Pulmonary artery endothelial cell (primary cell): ENCODE measurements at places on chromosomes 4 and X. TPM values are rescaled to one million over a fixed set of nuclear protein-coding genes. Genes with fewer than 3 reads are reported as not detected.

The MGARP gene
- 55.8 and 57.2 TPM in 2 replicates for total RNA-seq

The ZNF157 gene
- total RNA-seq, result not detected in 2 replicates

The MAGEB3 gene
- total RNA-seq, result not detected in 2 replicates

The SLC6A14 gene
- not detected in 2 replicates for total RNA-seq

The SH2D1A gene
- total RNA-seq, result not detected in 2 replicates

The PDGFRA gene
- total RNA-seq, result 0.73 and 0.85 TPM in 2 replicates

The TMPRSS11F gene
- not detected in 2 replicates for total RNA-seq

The TRPC5OS gene
- not detected in 2 replicates for total RNA-seq

The PROM1 gene
- 0.07 TPM in 1 of 2 replicates, not detected in the other for total RNA-seq

The KLHL34 gene
- total RNA-seq, result not detected in 2 replicates

The CD38 gene
- total RNA-seq, result 0.04 and 0.07 TPM in 2 replicates

GRCh38 chr4:28788929-28789490 lies 1928.4 kb downstream of the STIM2 start:
- DNase-seq, result no peak

DNA sequence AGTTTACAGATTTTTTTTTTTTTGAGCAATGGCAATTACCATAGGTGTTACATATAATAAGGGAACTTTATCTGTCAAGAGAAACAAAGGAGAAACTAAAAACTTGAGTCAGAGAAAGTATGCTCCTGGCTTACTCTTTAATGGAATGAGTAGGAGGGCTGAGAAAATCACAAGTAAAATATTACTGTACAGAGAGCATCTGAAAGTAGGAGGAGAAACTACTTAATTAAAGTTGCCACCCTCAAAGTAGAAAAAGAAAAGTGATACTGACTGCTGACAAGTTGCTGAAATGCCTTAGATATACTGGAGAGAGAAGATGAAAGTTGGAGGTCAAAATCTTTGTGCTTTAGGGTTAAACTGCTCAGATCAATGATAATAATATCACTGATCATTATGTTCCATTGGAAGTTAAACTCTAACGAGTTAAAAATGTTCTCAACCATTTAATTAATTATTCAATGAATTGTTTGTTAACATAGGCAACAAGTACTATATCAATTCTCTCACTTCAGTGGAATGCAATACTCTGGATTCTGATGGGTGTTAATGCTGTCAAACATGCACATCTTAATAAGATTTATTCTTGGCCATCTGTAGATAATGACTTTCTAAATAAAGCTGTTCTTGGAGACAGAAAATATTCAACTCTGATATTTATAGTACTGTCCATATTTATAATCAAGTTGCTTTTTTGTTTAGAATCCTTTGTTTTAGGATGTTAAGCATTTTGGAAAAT lies 61.2 kb upstream of the CAMK2D start:
- no peak for DNase-seq

DNA sequence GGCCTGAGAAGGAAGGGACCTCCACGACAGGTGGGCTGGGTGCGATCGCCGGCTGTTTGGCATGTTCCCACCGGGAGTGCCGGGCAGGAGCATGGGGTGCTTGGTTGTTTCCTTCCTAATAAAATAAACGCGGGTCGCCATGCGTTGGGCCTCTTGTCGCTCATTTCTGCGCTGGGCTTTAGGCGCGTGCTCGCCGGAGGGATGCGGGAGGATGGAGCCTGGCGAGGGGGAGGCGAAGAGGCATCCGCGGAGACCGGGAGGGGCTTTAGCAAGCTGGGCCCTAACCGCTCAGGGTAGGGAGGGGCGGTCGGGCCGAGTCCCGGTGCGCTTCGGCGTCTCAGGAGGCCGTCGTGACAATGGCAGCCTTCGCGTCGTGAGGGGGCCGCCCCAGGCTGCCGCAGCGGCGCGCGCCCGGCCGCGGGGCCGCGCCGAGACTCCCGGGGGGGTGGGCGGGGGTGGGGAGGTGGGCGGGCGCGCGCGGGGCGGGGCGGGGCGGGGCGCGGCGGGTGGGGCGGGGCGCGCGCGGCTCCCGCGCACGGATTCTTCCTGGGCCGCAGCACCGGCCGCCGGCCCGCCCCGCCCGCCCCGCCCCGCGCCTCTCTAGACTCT lies 476 bp upstream of the GDI1 start:
- DNase-seq, result no peak

DNA sequence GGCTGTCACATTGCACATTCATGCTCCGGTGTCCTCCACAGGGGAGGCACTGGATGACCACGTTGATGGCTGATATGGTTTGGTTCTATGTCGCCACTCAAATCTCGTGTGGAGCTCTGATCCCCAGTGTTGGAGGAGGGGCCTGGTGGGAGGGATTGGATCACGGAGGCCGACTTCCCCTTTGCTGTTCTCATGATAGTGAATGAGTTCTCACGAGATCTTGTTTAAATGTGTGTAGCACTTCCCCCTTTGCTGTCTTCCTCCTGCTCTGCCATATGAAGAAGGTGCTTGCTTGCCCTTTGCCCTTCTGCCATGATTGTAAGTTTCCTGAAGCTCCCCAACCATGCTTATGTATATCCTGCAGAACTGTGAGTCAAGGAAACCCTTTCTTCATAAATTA lies 22.3 kb upstream of the NAT8L start:
- DNase-seq, result no peak

DNA sequence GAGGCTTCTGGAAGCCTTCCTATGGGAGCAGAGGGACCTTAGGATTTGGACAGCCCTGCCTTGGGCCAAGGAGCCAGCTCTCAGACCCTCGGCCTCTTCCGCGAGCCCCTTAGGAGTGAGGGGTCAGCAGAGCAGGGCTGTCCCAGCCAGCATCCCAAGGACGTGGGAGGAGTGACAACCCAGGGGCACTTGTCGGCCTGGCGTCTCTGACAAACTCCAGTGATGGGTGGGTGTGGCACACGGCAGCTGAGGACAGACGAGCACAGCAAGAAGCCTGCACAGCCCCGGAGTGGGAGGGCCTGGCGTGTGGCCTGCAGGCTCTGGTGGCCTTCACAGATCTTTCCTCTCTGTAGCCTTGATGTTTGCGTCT lies 11.6 kb upstream of the TNIP2 start:
- DNase-seq, result no peak

DNA sequence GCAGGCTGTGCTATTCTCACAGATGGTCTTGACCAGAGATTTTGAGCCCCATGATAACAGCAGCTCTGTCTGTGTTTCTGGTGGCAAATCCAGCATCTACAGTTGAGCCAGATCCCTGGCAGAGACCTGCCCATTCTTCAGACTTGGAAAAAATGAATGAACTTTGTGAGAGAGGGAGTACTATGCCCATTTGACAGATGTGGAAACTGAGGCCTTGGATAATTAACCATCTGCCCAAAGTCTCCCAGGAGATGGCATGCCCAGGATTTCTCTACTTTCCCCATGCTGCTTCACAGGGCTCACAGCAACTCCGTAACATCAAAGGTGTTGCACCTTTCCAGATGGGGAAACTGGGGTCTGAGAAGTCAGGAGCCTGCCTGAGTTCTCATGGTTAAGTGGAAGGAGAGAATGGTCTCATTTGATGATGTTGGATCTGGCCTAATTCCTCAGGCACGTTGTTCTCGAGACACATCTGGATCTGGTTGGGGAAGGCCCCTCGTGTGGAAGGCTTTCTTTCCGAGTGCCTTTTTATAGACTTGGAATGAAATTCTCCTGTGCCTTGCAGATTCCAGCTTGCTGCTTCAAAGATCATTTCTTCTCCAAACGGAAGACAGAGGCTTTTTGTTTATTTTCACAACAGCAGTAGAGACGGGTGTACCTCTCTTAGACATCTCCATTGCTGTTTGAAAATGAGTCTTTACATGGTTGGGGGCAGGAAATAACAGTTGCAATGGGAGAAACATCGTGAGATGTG lies 73.3 kb upstream of the STX18 start:
- no peak for DNase-seq

- no peak for DNase-seq
Observed at GRCh38 chrX:147927256-147927655, 15.5 kb downstream of the FMR1 start.

GRCh38 chr4:8414377-8414776 lies 26.1 kb downstream of the ACOX3 start:
- no peak for DNase-seq

DNA sequence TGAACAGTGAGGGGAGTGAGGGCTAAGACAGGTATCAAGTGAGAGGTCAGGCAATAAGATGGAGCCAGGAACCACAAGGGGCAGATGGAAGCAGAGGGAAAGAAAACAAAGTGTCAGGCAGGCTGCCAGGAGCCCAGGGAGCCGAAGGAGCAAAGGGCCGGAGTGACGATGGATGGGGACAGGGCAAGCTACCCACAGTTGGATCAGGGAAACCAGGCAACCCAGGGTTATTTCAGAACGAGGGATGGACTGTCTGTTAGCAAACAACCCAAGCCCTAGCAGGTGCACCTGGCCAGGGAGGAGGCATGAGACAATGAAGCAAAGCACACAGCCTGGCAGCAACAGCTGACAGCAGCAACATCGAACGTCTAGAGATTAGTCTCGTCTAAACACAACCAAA lies 39.2 kb downstream of the SEL1L3 start:
- DNase-seq, result no peak

GRCh38 chrX:39324233-39324930 lies 523.1 kb downstream of the MID1IP1 start:
- DNase-seq, result no peak

- DNase-seq, result no peak
Observed at GRCh38 chr4:5036239-5036638, 15.0 kb upstream of the STK32B start.

DNA sequence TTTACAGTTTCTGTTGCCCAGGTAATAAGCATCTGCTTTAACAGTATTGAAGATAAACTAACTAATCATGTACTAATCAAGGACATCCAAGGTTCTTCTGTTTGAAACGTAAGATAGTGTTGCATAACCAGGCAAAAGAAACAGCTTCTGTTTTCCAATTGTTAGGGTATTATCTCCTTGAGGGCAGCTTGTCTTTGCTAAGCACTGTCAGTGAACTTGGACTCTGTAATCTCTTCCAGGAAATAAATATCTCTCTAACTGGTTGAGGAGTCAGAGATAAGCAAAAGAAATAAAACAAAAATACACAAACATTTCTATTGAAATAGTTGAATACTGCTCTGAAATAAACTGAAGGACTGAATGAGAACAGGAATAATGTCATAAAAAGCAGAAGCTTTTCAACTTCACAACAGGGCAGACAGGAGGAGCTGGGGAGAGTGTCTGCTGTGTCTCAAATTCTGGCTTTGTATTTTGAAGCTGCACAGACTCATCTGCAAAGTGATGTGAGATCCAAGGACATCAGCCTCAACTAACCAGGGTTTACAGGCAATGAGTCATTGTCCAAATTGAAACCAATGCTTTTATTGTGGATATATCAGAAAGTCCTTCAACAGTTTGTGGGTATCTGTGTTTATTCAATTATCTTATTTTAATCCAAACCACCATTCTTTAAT lies 1253.0 kb upstream of the PCDH7 start:
- no peak for DNase-seq

DNA sequence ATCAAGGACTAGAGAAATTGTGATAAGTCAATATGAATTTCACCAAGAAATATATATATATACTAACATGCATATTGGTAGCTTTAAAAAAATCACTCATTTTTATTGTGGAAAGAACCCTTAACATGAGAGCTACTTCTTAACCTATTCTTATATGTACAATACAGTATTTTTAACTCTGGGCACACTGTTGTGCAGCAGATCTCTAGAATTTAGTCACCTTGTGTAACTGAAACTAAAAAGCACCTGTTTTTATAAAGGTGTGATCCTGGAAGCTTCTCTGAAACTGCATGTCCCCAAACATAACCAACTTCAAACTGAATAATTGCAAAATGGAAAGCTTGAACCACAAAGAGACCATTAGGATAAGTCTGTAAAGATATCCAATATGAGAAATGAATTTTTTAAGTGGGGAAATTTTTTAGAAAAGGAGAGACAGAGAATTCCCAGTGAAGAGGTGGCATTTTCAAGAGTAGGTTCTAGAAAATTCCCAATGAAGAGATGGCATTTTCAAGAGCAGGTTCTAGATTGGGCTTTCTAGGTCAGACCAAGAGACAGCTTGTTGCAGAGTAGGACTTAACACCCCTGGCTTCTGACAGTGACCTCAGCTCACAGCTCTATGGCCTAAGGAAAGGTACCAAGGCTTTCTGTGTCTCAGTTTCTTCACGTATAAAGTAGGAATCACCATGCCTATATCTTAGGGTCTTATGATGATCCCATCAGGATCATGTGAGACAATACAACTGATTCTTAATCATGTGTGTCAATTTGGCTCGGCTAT lies 22.0 kb upstream of the PPARGC1A start:
- no peak for DNase-seq

DNA sequence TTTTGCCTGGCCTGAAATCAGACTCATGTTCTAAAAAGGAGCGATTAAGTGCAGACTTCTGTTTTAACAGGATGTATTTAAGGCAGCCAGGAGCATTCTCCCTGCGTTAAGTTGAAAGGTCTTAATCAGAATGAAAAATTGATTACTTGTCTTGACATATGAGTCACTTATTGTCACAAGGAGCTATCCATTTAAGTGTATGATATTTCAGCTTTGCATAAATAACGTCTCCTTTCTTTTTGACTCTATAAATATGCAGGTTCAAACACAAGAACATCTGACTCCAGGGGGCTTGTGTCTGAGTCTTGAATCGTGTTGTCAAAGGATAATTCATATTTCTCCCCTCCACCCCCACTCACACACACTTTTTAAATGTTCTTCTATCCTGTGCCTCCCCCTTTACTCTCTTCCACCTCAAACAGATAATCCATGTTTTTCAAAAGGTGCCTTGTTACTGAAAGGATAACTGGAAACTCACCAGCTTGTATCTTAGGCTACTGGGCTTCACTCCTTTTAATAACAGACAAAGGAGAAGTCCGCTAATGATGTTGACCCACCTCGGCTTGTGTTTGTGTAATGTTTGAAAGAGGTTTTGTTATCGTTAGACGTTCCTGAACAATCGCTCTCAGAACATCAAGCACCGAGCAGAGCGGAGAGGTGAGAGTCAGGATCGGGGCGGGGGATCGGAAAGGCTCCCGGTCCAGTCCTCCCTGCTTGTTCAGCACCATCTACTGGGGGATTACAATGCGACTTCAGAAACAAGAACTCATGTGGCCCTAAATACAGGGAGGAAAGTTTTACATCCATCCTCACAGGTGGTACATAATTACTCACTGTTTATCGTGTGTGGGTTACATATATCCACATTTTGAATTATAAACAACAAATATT lies 107.5 kb upstream of the RPL34 start:
- no peak for DNase-seq

GRCh38 chr4:19194672-19195071 lies 1057.0 kb upstream of the SLIT2 start:
- DNase-seq, result no peak

DNA sequence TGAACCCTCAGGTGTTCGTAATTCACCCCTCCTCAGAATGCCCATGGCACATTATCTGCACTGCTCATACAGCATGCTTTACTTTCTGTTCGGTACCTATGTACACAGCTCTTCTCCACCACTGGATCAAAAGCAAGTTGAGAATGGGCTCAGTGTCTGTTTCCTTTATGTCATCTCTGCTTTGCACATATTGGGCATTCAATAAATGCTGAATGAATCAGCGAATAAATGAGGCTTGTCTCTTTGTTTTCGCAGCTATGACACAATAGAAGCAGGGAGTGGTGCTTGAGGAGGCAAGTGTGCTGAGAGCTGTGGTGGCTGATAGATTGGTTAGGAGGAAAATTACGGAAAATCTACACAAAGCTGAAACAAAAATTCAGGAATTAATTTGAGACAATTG lies 109.1 kb upstream of the VMA21 start:
- no peak for DNase-seq
